ENCODE measurements at places on chromosomes 5 and 9.

DNA sequence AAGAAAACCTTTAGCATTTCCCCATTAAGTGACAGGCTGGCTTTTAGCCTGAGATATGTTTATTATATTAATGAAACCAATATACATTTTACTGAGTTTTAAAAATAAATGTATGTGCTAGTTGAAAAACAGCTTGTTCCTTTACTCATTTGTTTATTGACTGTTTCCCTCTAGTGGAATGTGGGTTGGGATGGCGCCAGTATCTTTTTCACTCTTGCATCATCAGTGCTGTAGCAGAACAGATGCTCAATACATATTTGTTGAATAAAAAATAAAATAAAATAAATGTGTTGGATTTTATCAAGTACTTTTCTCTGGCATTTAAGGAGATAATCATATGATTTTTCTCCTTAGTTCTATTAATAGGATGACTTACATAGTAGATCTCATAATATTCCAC lies 43.0 kb downstream of the FSTL4 start:
- DNase-seq, result no peak

DNA sequence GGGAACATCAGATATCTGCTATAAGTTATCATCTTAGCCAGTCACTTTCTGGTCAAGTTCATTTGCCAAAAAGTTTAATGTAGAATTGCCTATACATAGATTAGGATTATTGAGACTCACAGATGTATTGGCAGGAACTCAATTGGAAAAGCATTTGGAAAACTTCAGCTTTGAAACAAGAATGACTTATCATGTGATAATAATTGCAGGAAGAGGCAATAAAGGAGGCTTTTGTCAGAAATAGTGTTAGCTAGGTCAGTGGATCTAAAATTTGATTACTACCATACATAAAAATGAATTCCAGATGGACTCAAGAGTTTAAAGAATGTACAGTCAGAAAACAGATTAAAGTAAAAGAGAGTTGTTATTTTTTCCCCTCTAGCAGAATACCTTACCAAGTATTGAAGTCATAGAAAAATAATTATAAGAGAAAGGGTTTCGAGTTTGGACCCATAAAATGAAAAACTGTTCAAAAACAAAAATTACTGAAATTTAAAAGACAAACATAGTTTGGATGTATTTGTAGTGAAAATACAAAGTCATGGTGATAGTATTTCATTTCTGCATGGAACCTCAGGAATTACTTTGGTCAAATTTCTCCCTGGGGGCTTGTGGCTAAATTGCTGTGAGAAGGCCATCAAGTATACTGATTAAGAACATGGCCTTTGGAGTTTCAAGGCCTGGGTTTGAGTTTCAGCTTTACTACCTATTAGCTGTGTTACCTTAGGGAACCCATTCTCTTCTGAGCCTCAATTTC lies 159.9 kb downstream of the TMEM38B start:
- no peak for DNase-seq

DNA sequence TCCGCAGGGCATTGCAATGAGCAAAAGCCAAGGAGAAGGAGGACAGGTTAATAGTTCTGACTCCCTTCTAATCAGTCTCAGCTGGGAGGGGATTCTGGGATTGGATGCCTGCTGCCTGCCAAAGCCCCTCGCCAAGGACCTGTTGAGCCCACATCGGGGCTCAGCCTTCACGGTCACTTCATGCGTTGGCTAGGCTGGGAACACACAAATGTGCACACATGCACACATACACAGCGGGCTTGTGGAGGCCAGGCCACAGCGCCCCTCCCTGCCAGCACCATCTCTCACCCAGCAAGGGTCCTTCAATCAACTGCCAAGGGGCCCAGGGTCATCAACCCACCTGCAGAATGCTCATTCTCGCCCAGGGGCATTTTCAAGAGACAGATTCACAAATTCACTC lies 113.9 kb downstream of the C5orf15 start:
- DNase-seq, result no peak

- no peak for DNase-seq
These were observed 332.4 kb downstream of the NTRK2 start for GRCh38 chr9:85001925-85002324.

GRCh38 chr5:81121836-81122630 lies 111.1 kb upstream of the CKMT2 start:
- no peak for DNase-seq

GRCh38 chr5:106094839-106095238 lies 1575.9 kb downstream of the EFNA5 start:
- no peak for DNase-seq

Data from DMS53 (cell line).